Activated naive CD4-positive, alpha-beta T cell (primary cell): ENCODE measurements at places on chromosomes 2 and 18.

DNA sequence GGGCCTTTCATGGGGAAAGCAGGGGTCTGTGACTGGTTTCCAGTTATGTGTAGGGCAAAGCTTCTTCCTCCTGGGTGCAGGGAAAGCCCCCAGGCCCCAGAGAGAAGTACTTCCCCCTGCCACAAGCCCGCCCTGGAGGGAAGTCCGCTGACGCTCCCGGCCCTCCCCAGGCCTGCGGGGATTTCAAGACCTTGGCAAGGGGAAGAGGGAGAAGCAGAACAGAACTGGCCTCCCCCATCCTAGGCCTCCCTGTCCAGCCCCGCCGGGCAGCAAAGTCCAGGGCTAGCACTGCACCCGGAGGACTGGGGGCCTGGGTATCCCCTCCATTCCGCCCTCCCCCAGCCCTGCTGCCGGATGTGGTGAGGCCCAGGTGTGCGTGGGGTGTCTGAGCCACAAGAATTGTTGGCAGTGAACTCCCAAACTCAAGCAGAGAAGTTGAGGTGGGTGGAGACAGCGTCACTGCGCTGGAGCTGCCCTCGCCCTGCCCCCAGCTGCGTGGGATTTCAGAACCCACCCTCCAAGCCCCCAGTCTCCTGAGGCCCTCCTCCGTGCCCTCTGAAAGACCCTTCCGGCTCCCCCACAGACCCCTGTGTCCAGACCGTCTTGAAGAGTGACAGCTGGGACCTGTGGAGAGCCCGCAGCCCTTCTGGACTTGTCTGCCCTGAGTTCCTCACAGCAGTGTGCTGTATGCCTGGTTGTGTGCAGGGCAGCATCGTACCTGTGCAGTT is 1.1 kb upstream of the DUSP2 start:
- DNase-seq = peak; percentile 69

- no peak for DNase-seq
Measured at GRCh38 chr2:58916063-58916462, 674.9 kb upstream of the FANCL start.

DNA sequence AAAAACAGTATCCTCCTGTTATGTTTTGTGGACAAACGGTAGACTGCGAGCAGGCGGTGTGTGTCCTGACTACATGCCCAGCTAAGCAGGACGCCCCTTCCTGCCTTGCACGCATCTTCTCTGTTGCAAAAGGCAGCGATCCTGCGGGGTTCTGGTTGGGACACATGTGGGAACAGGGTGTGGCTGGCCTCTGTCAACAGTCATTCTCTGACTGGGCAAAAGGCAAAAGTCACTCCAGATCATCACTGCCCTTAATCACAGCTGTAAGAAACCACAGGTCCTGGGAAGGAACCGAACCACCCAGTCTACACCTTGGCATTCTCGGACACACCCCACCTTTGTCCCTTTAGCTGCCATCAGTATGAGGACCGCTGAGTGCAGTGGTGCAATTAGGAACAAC is 44.3 kb upstream of the TMEM87B start:
- DNase-seq = no peak

DNA sequence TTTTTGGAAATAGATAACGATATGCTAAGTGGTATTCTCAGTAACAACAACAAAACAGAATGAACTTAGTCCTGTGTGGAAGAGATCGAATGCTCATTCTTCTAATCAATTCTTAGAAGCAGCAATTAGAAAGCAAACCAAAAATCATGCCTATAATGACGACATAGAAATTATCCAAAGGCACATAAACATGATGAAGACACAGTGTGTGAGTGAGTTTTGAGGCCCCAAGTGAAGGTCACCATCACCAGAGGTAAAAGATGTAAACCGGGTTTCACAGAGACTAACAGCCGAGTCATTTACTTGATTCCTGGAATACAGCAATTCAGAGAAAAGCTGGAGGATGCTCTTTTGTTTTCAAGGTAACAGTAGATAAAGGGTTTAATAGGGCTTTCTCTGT is 509.2 kb downstream of the TDRD15 start:
- no peak for DNase-seq

DNA sequence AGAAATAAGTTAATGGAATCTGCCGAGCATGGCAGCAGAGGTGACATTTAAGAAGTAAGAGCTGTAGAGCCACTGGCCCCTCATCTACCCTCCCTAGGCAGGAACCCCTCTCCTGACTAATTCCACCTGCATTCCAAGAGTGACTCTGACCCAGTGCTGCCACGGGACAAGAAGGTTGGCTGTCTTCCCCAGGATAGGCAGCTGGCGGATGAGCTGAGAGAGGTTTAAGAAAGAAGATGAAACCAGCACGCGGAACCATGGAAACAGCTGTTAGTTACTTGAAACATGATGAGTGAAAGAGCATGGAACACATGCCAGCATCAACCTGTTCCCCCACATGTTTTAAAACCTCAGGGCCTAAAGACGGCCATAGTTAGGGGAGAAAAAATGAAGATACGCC is 74.1 kb downstream of the RND3 start:
- DNase-seq = no peak

GRCh38 chr18:49189772-49190171 is 239.0 kb upstream of the SMAD7 start:
- DNase-seq = no peak

DNA sequence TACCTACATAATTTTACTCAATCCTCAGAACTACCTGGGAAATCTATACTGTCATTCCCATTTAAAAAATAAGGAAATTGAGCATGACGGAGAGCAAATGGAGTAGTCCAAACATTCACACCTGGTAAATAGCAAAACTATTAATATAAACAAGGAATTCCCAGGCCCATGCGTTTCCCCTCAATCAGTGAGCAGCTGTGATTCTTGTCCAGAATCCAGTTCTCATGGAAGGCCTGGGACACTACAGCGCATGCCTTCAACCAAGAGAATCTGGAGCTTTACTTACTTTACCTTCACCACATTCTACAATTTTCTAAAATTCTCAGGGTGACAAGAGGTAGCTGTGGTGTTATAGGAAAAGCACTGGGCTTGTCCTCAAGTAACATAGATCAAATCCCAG is 259.0 kb downstream of the LRATD1 start:
- no peak for DNase-seq

- DNase-seq = no peak
Measured at GRCh38 chr2:114859726-114860510, 417.5 kb downstream of the DPP10 start.

DNA sequence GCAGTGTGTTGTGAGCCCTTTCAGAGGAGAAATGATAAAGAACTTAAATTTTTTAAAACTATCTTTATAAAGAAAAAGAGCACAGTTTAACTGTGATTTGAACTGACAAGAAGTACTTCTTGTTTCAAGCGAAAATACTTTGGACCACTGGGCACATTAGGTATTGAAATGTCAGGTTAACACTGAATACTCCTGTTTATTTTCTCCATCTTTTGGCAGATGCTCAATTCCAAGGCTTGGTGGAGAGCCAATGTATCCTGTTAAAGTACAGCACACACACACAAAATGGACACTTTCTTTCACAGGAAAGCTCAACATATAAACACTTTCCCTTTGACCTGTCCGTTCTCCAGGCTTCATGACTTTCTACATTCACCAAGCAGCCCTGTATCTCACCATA is 32.6 kb upstream of the SP3 start:
- DNase-seq = no peak

- no peak for DNase-seq
Measured at GRCh38 chr18:55152801-55153200, 193.5 kb upstream of the CCDC68 start.

GRCh38 chr2:31189141-31189540 is 28.2 kb downstream of the CAPN14 start:
- DNase-seq = no peak

- DNase-seq = peak; percentile 40
Measured at GRCh38 chr2:219402665-219403515, 15.2 kb upstream of the DNPEP start.

DNA sequence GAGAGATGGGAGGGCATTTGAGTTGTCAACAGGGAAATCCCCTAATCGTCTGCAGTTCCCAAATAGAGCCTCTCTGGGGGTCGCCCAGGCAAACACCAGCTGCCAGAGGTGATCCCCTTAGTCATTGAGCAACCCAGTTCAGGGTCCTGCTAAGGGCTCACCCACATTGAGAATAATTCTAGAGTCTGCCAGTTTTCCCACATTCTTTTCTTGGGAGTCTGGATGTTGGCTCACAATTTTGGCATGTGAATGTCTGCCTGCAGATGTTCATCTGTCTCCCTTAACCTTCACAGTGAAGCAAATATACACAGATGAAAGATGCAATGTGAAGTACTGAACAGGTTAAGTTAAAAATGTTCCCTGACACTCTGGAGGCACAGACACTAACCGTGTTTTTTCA is 11.4 kb upstream of the SMIM21 start:
- DNase-seq = no peak

- no peak for DNase-seq
Measured at GRCh38 chr2:71457123-71457915, 4.0 kb downstream of the DYSF start.

DNA sequence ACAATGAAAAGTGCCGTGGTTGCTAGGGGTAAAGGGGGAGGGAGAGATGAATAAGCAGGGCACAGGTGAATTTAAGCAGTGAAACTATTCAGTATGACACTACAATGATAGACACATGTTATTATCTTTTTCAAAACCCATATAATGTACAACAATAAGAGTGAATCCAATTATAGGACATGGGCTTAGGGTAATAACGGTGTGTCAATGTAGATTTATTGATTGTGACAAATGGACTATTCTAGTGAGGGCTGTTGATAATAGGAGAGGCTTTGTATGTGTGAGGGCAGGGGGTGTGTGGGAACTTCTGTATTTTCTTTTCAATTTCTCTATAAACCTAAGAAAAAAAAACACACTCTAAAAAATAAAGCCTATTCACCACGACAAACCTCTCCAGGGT is 223.8 kb downstream of the RIT2 start:
- no peak for DNase-seq

GRCh38 chr2:47002480-47003381 is 87.1 kb upstream of the MCFD2 start:
- no peak for DNase-seq

DNA sequence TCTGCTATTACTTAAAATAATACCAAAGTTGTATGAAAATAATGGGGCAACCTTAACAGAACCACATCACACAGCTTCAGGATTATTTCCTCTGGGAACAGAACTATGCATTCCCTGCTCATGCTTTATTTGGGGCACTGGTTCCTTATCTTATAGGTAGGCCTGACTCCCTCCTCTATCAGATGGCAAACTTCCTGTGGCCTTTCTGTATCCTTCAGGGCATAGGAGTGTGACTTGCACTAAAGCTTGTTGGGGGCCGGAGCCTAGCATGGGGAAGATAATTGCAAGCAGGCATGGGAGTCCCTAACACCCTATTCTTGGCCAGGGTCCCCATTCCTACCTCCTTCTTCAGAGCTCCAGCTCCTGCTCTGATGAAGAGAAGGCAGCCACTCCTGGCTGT is 167.2 kb upstream of the SERTAD2 start:
- DNase-seq = no peak

GRCh38 chr2:241686324-241686649 is 328 bp downstream of the DTYMK start:
- DNase-seq = no peak

DNA sequence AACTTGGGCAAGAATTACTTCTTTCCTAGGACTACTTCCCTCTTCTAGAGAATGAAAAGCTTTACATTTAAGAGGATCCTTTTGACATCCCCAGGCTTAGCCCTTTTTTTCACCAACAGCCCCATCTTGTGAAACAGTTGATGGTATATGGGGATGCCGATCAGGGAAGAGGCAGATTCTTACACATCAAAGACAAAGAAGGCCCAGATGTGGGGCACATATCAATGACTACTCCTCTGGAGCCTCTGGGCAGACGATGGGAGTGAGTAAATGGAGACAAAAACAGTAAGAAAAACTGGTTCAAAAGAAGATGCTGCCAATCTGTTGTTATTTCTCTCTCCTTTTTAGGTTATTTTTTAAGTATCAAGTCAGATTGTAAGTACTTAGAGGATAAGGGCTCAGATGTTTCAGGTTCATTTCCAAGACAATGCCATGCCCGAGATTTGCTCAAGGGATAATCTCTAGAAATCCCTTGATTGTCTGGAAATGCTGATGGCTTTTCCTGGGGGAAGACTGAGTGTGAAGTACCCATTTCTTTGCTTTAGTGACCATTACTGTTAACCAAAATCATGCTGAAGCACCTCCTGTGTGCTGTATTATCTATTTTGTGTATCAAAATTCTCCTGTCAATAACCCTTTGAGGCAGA is 117.5 kb downstream of the EPHA4 start:
- no peak for DNase-seq

DNA sequence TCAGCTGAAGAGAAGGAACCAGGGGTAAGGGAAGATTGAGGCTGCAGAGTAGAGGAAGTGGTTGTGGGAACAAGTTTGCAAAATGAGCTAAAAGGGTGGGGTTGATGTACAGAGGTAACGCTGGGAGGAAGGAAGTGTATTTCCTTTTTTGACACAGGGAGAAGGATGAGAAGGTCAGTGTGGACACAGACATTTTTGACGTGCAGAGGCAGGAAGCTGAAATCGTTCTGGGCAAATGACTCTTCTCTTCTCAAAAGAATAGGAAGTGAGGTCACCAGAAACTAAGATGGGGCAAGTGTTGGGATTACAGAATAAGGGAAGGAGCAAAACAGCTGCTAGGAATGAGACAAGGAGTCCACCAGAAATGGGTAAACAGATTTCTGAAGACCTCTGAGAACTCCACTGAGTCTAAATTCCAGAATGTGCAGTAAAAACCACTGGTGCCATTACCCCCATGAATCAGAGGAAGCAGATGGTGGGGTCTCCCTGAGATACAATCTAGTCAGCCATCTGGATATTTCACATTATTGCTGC is 20.0 kb upstream of the RNF149 start:
- no peak for DNase-seq

- DNase-seq = no peak
Measured at GRCh38 chr2:3198119-3198518, 179.5 kb downstream of the EIPR1 start.

GRCh38 chr2:26606847-26607190 is 34.3 kb downstream of the CIB4 start:
- no peak for DNase-seq

GRCh38 chr2:28552045-28552823 is 56.4 kb downstream of the PLB1 start:
- DNase-seq = no peak

DNA sequence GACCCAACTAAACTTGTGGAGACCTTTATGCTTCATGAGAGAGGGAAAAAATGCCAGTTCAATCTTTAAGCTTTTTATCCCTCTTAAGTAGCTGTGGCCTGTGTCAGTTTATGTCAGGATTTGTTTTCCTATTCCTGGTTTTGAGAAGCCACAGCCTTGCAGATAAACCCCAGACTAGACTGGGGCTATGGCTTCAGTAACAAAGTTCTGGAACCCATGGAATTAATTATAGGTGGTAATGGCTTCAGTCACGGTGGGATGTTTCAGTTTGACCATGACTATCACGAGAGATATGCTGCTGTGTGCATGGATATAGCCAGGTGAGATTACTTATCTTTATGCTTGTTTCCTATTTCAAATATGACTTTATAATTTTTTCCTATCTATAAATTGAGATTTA is 134.8 kb downstream of the RAPGEF4 start:
- DNase-seq = no peak
